Immature natural killer cell (primary cell): ENCODE measurements at places on chromosomes 1 and 21.

DNA sequence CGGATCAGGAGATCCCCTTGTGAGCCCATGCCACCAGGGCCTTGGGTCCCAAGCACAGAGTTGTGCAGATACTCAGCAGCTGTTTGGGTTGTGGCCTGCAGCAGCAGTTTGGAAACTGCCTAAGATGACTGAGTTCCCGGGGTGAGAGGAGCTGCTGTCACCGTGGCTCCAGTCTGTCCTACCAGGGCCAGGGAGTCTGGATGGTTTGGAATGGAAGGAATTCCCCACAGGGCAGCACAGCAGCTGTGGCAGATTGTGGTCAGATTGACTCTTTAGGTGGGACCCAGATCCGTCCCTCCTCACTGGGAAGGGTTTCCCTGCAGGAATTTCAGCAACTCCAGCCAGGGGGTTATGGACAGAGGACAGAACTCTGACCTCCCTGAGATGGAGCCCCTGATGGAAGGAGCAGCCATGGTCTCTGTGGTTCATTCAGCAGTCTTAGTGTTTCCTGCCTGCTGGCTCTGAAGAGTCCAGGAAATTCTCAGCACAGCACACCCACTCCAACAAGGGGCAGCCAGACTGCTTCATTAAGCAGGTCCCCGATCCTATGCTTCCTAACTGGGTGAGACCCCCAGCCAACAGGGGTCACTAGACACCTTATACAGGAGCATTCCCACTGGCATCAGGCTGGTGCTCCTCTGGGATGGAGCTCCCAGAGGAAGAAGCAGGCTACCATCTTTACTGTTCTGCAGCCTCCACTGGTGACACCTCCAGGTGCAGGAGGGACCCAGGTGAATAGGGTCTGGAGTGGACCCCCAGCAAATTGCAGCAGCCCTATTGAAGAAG is 51.5 kb upstream of the TNFSF4 start:
- no peak for DNase-seq

DNA sequence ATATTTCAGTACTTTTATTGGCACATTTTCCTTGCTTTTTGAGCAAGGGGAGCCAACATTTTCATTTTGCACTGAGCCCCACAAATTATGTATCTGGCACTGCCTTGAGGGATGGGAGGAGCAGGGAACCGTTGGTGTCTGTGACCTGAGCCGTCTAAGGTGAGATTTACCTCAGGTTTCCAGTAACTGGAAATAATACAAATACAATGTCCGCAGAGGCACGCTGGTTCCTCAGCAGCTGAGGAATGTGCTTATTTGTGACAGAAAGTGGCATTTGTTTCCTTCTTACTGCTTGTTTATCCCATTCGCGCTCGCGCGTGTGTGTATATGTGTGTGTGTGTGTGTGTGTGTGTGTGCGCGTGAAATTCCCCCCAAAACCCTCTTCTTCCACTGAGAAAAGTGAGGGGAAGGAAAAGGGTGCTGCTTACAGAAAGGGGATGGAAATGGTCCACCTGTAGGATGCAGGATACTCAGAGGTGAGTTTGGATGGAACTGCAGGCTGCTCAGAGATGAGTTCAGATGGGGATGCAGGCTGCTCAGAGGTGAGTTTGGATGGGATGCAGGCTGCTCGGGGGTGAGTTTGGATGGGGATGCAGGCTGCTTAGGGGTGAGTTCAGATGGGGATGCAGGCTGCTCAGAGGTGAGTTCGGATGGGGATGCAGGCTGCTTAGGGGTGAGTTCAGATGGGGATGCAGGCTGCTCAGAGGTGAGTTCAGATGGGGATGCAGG is 30.2 kb upstream of the SLAMF1 start:
- no peak for DNase-seq

DNA sequence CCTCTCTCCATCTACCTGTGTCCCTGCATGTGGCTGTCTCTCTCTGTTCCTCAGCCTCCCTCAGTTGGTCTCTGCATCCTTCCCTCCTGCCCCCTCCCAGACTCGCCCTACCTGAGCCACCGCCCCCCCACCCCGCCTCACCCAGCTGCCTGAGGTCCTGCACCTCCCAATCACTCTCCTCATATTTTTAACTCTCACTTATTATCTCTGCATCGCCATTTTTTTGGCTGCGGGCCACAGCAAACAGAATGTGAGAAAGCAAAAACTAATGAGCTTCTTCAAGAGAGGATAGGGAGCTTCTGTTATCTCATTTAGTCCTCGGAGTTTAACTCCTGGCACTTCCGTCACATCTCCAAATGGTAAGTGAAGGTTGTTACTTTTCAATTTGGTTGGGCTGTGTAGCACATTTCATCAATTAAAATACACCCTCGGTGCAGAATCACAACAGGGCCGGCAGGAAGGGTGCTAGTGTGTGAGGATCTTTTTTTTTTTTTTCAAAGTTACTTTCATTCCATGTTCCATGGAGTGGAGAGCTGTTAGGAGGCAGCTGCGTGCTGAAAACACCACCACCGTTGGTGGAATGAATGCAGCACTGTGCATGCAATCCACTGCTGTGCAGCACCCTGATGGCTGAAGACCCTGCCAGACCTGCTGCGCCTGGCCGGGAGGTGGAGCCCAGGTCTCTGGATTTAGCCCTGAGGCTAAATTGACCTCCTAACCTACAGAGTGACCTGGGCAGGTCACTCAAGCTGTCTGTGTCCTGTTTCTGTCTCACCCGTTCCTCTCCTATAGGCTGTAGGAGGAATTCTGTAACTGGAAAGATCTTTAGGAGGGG is 157.2 kb upstream of the NFIA start:
- DNase-seq, result no peak

GRCh38 chr1:77030401-77031105 is 163.3 kb downstream of the ST6GALNAC5 start:
- DNase-seq, result no peak

DNA sequence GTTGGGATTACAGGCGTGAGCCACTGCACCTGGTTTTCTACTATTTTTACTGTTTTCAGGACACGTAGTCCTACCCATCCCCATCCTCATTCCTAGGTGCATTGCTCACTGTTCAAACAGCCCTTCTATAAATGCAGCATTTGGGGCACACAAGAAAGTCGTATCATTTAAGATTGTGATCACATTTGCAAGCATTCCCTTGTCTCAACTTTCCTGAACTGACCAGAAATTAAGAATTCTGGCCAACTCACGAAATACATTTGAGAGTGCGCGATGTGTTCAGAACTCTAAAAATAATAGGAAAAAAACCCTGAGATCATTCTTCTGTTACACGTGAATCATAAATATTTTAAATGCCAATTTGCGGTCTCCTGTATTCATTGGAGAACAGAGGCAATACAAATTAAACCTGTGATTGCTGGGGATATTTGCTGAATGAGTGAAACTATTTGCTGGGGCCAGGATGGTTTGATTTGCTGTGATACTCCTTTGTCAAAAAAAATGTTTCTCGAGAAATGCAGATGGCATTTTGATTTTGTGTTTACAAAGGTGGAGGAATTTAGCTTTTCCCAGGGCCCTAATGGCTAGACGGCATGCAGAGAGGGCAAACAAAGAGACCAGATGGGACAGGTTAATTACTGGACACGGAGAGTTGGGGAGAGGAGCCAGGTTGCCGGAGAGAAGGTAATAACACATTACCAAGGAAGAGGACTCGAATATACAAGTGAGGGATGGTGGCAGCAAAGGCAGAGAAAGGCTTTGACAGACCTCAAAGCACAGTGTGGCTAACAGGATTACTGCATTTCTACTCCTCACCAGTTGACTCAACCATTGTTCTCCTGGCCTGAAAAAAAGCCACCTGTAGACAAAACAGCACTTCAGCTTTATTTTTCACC is 38.4 kb downstream of the STPG1 start:
- no peak for DNase-seq
